ENCODE measurements at places on chromosomes 16 and 17. TPM values are rescaled to one million over a fixed set of nuclear protein-coding genes. Genes with fewer than 3 reads are reported as not detected.

PDILT gene
- total RNA-seq: not detected

SDK2 gene
- 1.6 TPM for total RNA-seq

ARSG gene
- 2.9 TPM for total RNA-seq

CRHR1 gene
- total RNA-seq: not detected

TVP23A gene
- total RNA-seq: 0.21 TPM

- DNase-seq: no peak
Observed at GRCh38 chr17:67417507-67417906, 40.4 kb downstream of the PITPNC1 start.

DNA sequence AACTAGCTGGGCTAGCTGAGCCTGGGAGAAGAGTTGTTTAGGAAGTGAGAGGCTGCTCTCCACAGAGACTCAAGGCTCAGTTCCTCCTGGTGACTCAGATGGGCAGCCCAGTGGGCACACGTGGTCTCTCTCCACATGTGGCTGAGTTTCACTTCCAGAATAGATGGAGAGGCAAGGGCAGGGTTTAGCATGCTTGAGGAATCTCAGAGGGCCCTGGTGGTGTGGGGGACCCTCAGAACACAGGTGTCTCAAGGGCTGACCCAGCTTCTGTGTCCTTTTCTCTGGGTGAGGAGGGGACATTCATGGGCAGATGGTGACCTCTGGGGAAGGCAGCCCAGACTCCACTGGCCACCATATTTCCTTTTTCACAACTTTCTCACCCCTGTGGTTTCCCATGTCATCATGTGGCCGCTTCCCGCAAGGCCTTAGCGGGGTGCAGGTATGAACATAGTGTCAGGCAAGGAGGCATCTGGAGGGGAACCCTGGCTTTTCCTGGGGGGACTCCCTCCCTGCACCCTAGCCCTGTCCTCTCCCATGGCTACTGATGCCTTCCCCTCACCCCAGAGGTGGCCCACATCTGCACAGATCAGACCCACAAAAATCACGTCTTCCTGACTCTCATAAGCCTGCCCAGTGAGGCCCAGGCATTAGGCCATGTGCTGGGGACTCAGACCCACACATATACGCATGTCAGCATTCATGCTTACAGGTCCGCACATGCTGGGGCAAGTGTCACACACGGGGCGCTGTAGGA, 3.3 kb downstream of the GRN start:
- DNase-seq: no peak

DNA sequence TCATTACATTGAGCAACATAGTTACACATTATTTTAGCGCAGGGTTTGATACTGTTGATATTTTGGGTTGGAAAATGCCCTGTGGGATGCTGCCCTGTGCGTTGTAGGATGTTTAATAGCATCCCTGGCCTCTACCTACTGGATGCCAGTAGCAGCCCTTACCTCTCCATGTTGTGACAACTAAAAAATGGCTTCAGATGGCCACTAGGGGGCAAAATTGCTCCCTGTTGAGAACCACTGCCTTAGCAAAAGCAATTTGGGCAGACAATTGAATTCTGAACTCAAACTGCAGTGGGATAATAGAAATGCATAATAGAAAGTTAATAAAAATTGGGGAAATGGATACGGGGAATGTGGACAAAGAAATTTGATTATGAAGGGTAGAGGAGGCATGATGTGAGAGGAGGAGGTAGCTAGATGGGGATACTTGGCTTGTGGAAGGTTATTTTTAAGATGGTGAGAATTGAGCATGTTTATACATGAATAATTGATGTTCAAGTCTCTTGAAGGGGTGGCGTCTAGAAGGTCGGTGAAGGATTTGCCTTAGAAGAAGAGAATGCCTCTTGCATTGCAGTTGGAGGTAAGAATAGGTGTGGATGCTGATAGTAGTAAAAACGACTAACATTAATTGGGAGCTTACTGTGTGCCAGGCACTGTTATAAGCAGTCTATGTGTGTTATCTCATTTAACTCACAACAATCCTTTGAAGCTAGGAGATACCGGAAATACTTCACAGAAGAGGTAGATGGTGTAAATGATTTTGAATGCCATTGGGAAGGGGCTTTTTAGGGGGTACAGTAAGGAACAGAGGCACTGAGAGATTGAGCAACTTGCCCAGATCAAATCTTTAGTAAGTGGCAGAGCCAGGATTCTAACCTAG, 19.0 kb downstream of the HEATR9 start:
- DNase-seq: peak; percentile 39

DNA sequence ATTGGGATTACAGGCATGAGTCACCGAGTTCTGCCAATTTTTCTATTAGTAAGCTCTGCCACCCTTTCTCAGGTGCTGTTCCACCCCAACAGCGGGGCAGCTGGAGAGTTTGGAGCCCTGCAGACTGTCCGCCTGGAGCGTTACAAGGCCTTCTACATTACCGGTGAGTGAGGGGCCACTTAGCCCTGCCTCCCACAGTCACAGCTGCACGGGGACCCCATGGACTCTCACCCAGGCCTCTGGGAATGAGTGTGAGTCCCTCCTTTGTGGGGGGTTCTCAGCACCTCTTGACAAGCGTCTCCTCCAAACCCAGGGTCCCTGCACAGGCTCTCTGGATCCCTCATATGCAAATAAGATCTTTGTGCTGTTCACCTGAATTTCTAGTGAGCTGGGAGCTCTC, 56.0 kb downstream of the WIPI1 start:
- no peak for DNase-seq

DNA sequence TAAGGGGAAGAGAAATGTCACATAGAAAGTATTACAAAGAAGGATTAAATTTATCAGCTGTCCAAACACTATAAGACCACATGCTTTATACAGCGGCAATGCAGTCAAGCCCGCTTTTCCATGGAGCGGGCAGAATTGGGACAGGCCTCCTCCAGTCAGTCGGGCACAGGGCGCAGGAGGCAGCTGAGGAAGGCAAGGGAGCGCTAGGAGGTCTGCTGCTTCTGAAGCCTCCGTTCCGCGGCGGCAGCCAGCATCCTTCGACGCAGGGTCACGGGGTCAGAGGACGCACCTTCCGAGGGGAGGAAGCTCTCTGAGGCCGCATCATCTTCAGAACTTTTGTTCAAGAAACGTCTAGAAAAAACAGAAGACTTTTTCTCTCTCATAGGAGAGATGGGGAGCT, 62.6 kb downstream of the AMFR start:
- DNase-seq: no peak

GRCh38 chr17:80765241-80765961, 220.8 kb downstream of the RPTOR start:
- DNase-seq: no peak

- no peak for DNase-seq
Observed at GRCh38 chr17:34442387-34443111, 79.5 kb upstream of the CCL1 start.

GRCh38 chr16:70749681-70750601, 51.0 kb downstream of the VAC14 start:
- DNase-seq: no peak

GRCh38 chr17:5027916-5028315, 7.3 kb downstream of the SLC52A1 start:
- no peak for DNase-seq

DNA sequence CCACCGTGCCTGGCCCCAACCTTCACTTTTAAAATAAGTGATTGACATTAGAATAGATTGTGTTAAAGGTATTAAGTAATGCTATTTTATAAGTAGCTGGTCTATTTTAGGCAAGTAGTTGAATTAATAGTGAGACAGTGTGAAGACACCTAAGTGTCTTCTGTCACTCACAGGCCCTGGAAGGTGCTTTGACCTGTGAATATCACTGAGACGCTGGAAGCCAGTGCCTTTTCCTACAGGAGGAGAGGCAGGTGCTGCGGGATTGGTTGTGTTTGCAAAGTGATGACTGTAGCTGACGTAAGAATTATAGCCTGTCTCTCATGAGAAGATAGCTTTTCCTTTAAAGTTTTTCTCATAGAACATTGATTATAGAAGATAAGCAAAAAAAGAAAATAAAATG, 45.0 kb downstream of the RAB11FIP3 start:
- DNase-seq: no peak

- DNase-seq: no peak
Observed at GRCh38 chr17:59335685-59336084, 4.2 kb downstream of the YPEL2 start.
